ENCODE measurements at places on chromosomes 1 and 21.

GRCh38 chr1:93758842-93759515 lies 77.3 kb upstream of the BCAR3 start:
- DNase-seq = no peak

- no peak for DNase-seq
These were observed 10.9 kb upstream of the GSTM3 start for GRCh38 chr1:109751531-109752260.

GRCh38 chr1:1435911-1436629 lies 580 bp downstream of the VWA1 start:
- DNase-seq = no peak

DNA sequence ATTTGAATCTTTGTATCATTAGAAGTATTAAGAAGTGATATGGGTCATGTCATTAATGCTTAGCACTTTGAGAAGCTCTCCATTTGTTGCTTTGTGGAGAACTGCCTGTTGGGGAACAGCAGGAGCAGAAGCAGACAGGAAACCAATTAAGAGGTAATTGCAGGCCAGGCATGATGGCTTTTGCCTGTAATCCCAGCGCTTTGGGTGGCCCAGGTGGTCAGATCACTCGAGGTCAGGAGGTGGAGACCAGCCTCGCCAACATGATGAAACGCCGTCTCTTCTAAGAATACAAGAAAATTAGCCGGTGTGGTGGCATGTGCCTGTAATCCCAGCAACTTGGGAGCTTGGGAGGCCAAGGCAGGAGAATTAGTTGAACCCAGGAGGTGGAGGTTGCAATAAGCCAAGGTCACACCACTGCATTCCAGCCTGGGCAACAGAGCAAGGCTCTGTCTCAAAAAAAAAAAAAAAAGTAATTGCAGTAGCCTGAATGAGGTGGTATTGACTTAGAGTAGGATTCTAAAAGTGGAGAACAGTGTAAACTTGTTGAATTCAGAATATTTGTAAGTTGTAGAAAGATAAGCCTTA lies 57.8 kb upstream of the FASLG start:
- no peak for DNase-seq

DNA sequence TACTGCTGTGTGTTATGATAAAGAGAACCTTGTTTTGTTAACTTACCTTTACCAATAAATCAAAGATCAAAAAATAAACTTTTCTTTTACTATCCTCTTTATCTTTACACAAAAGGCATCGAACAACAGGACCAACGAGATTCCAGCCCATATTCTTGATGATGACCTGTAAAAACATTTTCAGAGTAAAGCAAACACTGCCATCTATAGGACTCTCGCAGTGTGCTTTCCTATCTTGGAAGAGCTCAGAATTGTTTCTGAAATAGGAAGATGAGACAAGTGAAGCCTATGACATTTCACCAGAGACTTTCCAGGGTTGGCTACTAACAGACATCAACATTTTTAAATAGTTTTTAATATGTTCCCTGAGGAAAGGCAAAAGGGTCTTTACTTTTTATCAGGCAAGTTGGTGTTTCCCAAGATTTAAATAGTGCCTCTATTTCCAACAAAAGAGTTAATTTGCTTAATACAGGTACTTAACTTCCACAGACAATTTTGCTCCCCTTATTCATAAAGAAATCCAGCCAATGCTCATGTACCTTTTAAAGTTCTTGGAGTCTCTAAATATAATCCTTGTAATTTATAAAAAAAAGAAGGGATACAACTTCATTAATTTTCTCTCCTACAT lies 7.3 kb downstream of the GLMN start:
- no peak for DNase-seq

GRCh38 chr1:44642925-44643324 lies 31.4 kb downstream of the TMEM53 start:
- no peak for DNase-seq

GRCh38 chr1:34408011-34408410 lies 231.3 kb downstream of the C1orf94 start:
- DNase-seq = no peak

DNA sequence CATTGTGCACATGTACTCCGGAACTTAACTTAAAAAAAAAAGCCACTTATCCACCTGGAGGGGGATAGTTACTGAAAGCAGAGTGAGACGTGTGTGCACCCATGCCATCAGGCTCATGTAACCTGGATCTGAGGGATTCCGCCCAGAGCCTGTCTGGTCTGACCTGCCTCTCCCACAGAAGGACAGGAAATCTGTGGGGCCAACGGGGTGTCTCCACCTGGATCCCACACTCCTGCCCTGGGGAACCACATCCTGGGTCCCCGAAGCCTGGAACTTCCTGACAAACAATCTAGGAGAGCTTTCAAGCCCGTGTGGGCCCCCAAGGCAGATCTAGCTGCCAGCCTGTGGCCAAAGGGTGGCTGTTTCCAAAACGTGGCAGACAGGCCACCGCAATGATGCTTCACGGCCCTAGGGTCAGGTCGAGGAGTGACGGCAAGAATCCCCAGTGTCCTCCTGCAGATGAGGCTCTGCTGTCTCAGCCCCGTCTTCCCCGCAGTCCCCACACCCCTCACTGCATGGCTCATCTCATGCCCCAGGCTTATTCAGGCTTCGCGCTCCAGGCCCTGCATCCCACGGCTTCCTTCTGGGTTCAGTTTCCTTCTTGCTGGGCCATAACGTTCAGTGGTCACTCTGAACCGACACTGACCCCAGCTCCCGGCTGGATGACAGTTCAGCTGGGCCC lies 21.0 kb upstream of the PCBP3 start:
- no peak for DNase-seq

DNA sequence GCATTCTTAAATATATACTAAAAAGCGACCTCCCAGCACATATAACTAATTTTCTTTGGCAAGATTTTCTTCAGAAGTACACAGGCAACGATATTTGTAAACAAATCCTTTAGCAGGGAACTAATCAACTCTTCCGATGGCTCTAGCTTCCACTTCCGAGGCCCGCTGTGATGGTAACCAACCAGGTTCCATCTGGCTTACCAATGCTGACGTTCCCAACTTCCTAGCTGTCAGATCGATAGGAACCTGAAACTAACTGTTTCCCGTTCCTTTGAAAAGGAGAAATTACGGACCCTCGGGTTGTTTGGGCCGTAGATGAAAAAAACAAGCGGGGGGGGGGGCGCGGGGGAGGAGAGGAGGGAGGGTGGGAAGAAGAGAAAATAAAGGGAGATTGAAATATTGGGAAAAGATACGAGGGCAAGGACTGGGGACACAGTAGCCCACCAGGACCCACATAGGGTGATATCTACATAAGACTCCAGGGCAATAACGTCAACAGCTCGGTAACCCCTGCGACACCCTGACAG lies 513 bp downstream of the GTF2B start:
- no peak for DNase-seq

DNA sequence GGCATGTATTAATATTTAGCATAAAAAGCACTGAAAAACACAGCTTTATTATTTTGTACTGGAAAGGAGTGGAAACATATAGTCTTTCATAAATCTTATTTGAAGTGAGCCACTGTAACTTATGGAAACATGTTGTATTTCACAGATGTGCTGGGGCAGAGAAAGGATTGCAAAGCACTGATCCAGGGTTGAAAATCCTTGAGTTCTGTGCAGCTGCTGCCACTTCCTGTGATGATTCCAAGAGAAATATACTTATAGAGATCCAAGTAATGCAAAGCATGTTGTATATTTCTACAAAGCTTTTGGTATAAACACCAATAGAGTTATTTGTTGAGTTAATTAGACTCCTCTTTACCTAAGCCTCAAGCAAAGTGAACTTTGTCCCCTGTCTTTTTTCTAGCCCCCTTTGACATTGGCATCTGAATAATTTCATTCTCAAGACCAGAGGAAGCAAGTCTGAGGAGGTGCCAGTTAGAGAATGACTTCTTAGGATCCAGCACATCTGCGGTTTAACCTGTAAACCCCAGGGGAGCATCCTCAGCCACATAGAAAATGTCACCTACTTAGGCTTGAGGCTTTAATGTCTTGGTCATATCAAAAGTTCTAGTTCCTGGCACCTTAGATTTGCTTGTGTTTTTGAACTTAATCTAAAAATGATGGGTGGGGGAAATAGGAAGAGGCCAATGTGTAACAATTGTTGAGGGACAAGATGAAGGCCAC lies 173.3 kb downstream of the FASLG start:
- DNase-seq = no peak

GRCh38 chr21:26171258-26172100 lies 909 bp upstream of the APP start:
- DNase-seq = no peak

- DNase-seq = no peak
These were observed 681 bp downstream of the B4GALT2 start for GRCh38 chr1:43979528-43980254.

GRCh38 chr21:15212206-15212605 lies 147.4 kb upstream of the NRIP1 start:
- DNase-seq = no peak

- DNase-seq = no peak
These were observed 6.0 kb downstream of the KLHDC8A start for GRCh38 chr1:205350691-205351141.

DNA sequence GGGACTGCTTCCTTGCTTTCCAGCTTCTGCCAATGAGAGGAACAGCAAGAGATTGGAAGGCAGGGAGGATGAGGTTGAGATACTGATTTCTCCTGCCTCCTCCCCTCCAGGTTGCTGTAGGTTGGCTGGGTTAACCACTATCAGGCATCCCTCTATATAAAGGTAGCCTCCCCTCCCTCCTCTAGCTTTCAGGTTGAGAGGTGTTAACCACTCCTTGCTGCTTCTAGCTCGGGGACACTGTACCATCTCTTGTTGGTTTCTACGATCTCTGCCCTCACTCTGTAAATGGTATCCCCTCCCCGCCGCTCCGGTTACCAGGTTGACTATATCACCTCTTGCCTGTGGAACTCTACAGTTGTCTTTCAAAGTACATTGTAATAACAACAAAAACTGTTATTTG lies 16.7 kb downstream of the LPAR3 start:
- no peak for DNase-seq

DNA sequence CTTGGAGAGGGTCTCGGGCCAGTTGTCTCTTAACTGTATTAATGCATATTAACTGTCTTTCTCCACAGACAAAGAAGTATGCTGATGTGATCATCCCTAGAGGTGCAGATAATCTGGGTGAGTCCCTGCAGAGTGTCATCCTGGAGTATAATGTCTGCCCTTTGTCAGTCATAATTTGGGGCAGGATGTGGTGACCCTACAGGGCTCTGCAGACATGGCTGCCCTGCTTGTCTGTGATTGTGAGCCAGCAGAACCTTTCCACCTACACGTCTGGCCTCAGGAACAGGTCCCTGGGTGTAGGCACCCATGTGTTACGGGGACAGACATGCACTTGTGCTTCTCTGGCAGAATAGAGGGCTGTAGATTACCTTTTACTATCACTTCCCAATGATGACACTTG lies 78.4 kb downstream of the UCK2 start:
- no peak for DNase-seq

GRCh38 chr1:4495809-4496208 lies 158.6 kb upstream of the AJAP1 start:
- no peak for DNase-seq

- DNase-seq = no peak
These were observed 50.4 kb upstream of the NRDC start for GRCh38 chr1:51928896-51929295.

- DNase-seq = no peak
These were observed 5.2 kb upstream of the GIPC2 start for GRCh38 chr1:78040484-78041089.

DNA sequence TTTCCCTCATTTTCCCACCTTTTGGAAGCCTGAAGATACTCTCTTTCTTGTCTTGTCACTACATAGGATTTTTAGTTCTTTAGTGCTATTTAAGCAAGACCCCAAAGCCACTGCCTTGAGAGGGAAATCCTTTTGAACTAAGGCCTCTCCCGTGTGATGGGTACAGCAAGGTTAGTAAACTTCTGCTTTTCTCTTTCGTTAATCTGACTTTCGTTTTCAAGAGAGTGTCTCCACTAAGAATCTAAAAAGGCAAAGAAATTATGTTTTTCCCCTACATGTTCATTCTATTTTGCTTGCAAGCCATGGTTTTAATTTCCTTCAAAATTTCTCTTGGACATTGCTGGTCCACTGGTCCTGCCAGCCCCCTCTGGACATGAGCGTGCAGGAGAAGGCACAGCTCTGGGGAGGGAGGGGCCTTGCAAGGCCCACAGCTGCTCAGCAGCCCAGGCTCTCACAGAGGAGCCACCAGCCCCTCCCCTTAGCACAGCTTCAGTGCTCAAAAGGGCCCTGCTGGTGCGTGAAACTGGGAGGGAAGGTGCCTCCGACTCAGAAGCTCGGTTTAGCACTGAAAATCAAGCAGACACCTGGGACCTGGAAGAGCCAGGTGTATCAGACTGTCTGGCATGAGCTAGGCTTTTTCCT lies 210.9 kb upstream of the GALNT2 start:
- DNase-seq = no peak

GRCh38 chr1:66489151-66489550 lies 44.8 kb upstream of the SGIP1 start:
- no peak for DNase-seq

- DNase-seq = no peak
These were observed 570.8 kb downstream of the LTN1 start for GRCh38 chr21:28421716-28422524.

- no peak for DNase-seq
These were observed 93.8 kb downstream of the ATP1B1 start for GRCh38 chr1:169200319-169200718.

DNA sequence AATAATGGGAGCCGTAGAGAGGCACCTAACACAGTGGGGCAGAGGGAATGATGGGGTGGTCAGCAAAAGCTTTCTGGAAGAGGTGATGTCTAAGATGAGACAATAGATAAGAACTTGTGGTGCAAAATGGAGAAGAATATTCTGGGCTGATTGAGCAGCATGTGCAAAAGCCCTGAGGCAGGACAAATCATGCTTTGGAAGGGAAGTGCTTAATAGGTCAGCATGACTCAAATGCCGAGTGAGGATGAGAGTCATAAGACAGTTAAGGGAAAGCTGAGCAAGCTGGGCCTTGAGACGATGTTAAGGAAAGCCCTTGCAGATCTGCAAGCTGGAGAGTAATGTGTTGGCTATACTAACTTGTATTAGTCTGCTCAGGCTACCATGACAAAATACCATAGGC lies 37.3 kb upstream of the ASB17 start:
- DNase-seq = no peak

DNA sequence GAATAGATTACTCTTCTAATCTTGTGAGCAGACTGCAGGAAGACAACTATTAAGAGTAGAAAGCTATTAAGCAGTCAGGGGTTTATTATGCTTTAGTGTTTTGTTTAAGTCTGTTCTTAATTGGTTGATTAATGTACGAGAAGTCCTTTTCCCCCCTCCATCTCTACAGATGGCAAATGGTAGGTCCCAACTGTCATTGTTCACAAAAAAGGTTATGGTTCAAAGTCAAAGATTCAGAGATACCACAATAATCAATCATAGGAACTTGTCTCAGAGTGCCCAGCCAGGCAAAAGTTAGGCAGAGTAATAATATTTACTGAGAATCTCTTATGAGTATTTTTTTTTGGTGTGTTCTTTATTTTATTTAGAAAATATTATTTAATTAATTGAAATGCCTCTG lies 26.8 kb downstream of the NFIA start:
- no peak for DNase-seq

GRCh38 chr21:38804789-38805327 lies 871 bp upstream of the ETS2 start:
- DNase-seq = no peak
